ENCODE measurements at places on chromosomes 2 and 18.

GRCh38 chr2:62467475-62468321 lies 38.3 kb downstream of the TMEM17 start:
- no peak for DNase-seq

DNA sequence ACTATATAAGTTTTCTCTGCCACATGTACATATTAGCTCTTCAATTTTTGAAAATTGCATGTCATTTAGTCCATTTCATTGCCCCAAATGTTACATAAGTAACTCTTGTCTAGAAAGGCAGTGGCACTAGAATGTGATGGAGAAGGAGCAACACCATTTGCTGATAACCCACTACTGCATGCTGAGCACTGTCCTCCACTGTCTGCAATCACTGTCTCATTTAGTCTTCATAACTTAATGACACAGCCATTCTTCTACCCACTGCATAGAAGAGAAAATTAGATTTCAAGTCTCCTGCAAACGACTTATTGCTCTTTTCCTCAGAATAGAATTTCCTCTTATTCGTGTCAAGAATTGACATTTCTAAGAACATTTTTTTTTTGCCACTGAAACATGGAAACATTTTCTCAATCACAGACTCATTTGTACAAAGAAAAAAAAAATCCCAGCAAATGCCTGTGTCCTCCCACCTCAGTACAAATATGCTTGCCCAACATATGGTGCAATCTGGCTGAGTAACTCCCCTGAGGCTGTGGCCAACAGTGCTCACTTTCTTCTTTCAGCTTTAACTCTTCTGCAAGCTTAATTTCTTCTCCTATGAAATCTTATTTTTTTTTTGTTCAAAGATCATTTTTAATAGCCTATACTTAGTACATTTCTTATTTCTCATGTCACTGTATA lies 768.6 kb upstream of the HS6ST1 start:
- no peak for DNase-seq

DNA sequence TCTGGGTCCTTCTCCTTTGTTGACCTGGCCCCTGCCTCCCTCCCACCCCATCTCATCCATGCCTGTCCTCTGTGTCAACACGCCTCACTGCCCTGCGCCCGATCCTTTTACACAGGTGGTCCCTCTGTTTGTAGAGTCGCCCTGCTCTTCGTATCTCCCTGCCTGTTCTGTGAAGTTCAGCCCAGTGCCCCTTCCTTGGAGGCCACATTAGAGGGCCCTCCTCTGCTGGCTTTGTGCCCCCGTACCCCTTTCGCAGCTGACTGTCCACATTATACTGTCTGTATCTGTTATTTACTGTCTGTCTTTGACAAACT lies 25.5 kb downstream of the ASAP2 start:
- DNase-seq: no peak

GRCh38 chr2:217247476-217247875 lies 387.6 kb upstream of the TNP1 start:
- no peak for DNase-seq

GRCh38 chr18:40055262-40055661 lies 1899.8 kb upstream of the PIK3C3 start:
- no peak for DNase-seq

DNA sequence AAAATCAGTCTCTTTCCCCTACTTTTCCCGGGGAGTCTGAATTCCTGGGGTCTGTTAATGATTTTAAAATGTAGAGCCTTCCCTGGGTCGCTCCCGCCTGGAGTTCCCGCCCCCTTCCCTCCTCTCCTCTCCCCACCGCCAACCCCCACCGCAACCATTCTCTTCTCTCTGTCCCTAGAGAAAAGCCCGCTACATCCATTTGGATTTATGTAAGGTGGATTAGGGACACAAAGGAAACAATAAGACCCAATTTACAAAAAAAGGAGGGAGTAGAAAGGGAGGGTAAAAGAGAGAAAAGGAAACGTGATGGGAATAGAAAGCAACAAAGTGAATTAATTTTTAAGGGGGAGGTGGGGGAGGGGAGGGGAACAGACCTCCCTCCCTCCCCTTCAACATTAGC lies 2.2 kb downstream of the EPHA4 start:
- DNase-seq: no peak

GRCh38 chr2:209113026-209113425 lies 310.8 kb upstream of the MAP2 start:
- DNase-seq: no peak

GRCh38 chr2:144514616-144515091 lies 5.3 kb downstream of the ZEB2 start:
- no peak for DNase-seq

DNA sequence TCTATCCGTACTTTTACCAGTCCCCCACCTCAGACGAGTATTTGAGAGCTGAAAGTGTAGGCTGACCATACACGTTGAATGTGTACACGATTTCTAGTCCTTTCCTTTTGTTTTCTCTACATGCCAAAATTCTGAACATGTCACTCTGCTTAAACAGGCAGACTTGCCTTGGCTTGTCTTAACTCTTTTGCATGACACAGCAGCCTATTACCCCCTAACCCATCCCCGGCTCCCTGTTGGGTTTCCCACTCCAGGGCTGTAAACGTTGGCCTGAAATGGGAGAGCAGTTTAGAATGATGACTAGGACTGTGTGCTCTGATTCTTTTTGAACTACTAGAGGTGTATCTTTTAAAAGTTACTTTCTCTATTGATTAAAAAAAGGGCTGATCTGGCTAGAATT lies 19.1 kb downstream of the MTCL1 start:
- DNase-seq: no peak

- no peak for DNase-seq
Observed at GRCh38 chr2:215401896-215402379, 33.9 kb downstream of the FN1 start.

DNA sequence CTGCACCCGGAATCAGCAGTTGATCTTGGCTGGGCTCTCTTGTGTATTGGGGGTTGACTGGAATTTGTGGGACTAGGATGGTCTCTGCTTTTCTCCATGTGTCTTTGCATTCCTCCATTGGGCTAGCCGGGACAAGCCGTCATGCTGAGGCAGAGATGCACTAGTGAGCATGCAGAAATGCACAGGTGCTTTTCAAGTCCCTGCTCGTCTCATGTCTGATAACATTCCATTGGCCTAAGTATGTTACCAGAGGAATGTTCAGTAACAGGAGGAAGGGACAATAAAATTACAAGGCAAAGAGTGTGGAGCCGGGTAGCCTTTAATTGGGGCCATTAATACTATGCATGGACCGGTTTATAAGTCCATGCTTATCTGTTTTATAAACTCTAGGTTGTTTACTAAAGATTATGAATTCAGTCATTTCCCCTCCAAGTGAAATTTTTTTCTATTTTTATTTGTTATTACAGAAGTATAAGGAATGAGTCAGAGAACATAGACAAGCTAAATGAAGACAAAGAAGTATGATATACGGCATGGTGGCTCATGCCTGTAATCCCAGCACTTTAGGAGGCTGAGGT lies 24.4 kb upstream of the AAK1 start:
- no peak for DNase-seq

DNA sequence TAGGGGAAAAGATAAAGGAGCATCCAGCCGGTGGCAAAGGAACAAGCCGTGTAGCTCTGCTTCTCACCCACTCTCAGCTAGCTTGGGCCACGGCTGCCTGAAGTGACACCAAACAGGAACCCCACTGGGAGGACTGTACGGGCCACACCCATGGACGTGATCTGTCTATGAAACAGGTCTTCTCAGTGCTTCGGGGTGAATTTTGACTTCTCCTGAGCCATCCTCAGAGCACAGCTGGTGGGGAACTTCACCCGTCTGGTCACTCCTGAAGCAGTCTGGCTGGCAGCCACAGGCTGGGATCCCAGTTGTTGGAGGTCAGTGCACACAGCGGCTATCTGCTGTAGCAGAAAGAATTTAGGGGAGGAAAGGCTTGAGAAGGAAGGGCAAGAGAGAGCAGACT lies 223.8 kb downstream of the FAM210A start:
- DNase-seq: no peak

GRCh38 chr2:197538412-197538811 lies 22.5 kb downstream of the MOB4 start:
- DNase-seq: no peak

DNA sequence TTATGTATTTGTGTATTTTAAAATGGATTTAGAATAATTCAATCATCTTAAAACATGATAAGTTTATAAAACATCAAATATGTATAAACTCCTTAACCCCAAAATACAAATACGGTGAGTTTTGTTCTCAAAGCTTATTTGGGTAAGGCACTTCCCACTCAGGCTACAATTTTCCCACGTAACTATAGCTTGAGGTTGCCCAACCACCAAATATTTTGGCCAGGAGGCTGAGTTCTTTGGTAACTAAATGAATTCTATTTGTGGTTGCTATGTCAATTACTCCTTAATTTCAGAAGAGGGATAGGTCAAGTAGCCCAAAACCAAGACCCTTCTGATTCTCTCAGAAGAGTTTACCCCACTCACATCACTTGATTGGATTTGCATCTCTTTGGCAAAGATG lies 70.4 kb downstream of the MYL12B start:
- no peak for DNase-seq

Data from activated CD4-positive, CD25-positive, alpha-beta regulatory T cell (primary cell).